Testis (tissue), 5 donors: ENCODE measurements at places on chromosomes 1 and 21. TPM values are rescaled to one million over a fixed set of nuclear protein-coding genes. Genes with fewer than 3 reads are reported as not detected.

DNA sequence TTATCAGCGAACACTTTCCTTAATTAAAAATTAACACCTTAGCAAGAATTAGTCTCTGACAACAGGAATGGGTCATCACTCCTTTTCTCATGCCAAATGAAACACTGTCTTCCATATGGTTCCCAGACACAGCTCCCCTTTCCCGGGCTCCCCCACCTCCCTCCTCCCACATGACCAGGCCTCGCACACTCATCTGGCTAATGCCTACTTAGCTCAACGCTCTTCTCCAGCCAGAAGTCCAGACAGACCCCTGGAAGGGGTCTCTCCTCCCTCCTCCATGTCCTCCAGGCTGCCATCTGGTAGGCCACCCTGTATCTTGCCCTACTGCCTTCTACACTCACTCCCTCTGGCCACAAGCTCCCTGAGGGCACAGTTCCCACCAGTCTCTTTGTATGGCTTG lies 39.9 kb downstream of the KCNC4 start:
- no peak overlapping the region for H3K4me3 ChIP-seq
- no peaks in the 10 kb centered on the region for H3K36me3 ChIP-seq
- no peak for DNase-seq
- no peaks in the 10 kb centered on the region for H3K27me3 ChIP-seq

Gene BCAS2
- 51.4 TPM for total RNA-seq

GRCh38 chr1:159932296-159933285 lies 7.3 kb upstream of the TAGLN2 start:
- DNase-seq = no peak
- H3K4me1 ChIP-seq = peaks cover 3% of the 10 kb centered on the region
- H3K36me3 ChIP-seq = no peaks in the 10 kb centered on the region
- H3K4me3 ChIP-seq = no peak overlapping the region

Gene PRRX1
- 28.5 TPM for total RNA-seq

Gene VTCN1
- 1.9 TPM for total RNA-seq

DNA sequence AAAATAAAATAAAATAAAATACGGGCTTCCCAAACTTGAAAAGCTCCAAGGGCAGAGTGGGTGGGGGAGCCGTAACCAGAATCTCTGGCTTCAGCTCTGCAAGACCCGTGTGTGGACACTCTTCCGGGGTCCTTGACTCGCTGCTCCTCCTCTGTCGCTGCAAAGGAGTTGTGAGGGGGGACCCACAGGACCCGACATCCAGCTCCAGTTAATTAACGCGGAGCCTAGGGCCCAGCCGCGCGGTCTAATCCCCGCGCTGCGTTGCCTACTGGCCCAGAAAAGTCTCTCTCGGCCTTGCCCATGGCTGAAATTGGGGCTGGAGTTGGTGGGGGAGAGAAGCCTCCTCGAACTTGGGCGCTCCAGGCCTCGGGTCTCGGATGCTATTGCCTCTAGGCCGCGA lies 1.8 kb downstream of the LMX1A start:
- no peak overlapping the region for H3K27ac ChIP-seq
- H3K27me3 ChIP-seq = no peaks in the 10 kb centered on the region
- H3K36me3 ChIP-seq = no peaks in the 10 kb centered on the region
- no peak for DNase-seq

Gene SLC35F3
- total RNA-seq = 0.87 TPM

Gene NGF
- 0.63 TPM for total RNA-seq

DNA sequence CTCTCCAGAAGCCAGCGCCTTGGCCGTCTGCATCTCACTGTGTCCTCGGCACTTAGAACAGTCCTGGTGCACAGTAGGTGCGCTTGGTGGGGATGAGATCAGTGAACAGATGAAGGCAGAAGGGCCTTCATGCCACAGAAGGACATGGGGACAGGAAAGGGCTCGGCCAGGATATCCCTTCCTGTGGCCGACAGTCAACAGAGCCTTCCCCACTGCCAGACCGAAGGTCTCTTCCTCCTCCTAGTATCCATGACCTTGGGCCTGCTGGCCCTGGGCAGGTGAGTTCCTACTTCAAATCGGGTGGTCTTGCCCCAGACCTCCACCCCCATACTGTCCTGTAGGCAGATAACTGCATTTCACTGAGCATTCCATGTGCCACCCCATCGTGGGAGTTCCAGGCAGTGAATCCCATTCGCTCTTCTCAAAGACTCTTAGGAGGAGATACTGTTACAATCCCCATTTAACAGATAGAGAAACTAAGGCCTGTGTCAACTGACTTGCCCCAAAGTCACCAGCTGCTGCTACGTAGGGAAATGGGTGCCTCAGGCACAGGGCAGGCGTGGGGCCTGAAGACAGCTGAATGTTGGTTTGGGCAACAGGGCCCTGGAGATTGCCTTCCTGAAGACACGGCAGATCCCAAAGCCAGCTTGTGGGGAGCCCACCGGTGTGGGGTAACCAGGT lies 3.5 kb downstream of the PLEKHG5 start:
- H3K4me3 ChIP-seq = no peak overlapping the region
- DNase-seq = no peak
- no peak overlapping the region for H3K27ac ChIP-seq
- H3K36me3 ChIP-seq = no peaks in the 10 kb centered on the region
- no peaks in the 10 kb centered on the region for H3K27me3 ChIP-seq

GRCh38 chr1:28035420-28035819 lies 53.0 kb downstream of the EYA3 start:
- no peak for DNase-seq
- no peak overlapping the region for H3K27ac ChIP-seq
- no peaks in the 10 kb centered on the region for H3K27me3 ChIP-seq
- peaks cover 7% of the 10 kb centered on the region for H3K4me1 ChIP-seq
- H3K4me3 ChIP-seq = no peak overlapping the region
- no peaks in the 10 kb centered on the region for H3K36me3 ChIP-seq

GRCh38 chr1:21770201-21770600 lies 12.7 kb downstream of the USP48 start:
- peaks cover 9% of the 10 kb centered on the region for H3K4me1 ChIP-seq
- H3K27me3 ChIP-seq = no peaks in the 10 kb centered on the region
- no peak for DNase-seq
- H3K4me3 ChIP-seq = no peak overlapping the region

- no peak overlapping the region for H3K27ac ChIP-seq
- no peak overlapping the region for H3K4me3 ChIP-seq
- H3K27me3 ChIP-seq = no peaks in the 10 kb centered on the region
Measured at GRCh38 chr1:46211051-46211450, 7.9 kb downstream of the LURAP1 start.

Gene HTR6
- total RNA-seq = 0.68 TPM

DNA sequence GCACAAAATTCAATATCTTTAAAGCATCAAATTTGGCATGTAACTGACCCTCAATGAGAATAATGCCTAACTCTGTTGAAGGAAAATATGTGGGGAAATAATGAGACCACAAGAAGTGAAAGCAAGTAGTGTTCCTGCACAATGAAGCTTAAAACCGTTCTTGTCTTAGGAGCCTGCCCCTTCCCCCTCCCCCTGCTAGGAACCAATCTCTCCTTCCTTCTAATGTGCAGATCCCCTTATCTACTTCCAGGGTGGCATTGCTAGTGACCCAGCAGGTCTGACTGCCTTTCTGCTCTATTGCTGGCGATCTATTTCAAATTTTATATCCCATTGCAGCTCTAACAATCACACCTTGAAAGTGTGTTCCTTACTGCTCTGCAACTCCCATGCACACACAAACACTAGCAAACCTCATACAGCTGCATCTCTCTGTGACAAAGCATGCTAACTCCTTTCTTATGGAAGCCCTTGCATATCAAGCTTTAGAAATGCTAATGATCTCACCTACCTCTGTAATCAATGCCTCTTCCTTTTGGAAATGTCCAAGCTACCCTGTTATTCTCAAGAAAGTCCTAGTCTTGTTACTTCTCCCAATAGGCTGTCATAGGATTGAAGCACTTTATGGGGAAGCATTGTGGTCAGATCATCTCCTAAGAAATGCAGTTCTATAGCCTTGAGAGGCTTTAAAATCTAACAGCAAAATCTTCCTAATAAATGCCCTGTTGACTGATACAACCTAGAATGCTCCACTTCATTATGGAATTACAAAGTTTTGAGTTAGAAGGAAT lies 26.5 kb downstream of the BCL9 start:
- no peak overlapping the region for H3K4me3 ChIP-seq
- H3K4me1 ChIP-seq = no peaks in the 10 kb centered on the region
- H3K36me3 ChIP-seq = no peaks in the 10 kb centered on the region
- DNase-seq = no peak

- H3K4me1 ChIP-seq = peaks cover 13% of the 10 kb centered on the region
- peak overlapping the region; percentile 66 for H3K27ac ChIP-seq
- H3K36me3 ChIP-seq = no peaks in the 10 kb centered on the region
- H3K4me3 ChIP-seq = peak overlapping the region; percentile 55
- no peaks in the 10 kb centered on the region for H3K27me3 ChIP-seq
- DNase-seq = no peak
Measured at GRCh38 chr1:36320767-36321118, 2.7 kb downstream of the EVA1B start.

Gene DIRAS3
- 2.0 TPM for total RNA-seq

Gene CXADR
- 65.4 TPM for total RNA-seq

GRCh38 chr21:39867198-39867650 lies at the start of gene PCP4:
TSS of gene PCP4 (plus strand) at chr21:39867438. CDS start at chr21:39867502, 64 bp downstream.
- no peak within 1 kb of the TSS for H3K4me3 ChIP-seq
- no peaks in the 10 kb centered on the region for H3K4me1 ChIP-seq
- DNase-seq = peak; percentile 82
- no peaks in the 10 kb centered on the region for H3K36me3 ChIP-seq
- H3K27me3 ChIP-seq = no peaks in the 10 kb centered on the region
- H3K27ac ChIP-seq = no peak within 1 kb of the TSS

DNA sequence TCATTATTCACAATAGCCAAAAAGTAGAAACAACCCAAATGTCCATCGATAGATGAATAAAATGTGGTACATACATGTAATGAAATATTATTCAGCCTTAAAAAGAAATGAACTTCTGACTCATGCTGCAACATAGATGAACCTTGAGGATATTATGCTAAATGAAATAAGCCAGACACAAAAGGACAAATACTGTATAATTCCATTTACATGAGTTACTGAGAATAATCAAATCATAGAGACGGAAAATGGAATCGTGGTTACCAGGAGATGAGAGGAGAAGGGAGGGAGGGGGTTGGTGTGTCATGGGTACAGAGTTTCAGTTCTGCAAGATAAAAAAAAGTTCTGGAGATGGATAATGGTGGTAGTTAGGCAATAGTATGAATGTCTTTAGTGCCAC lies 184.1 kb downstream of the PSMG1 start:
- peaks cover 6% of the 10 kb centered on the region for H3K4me1 ChIP-seq
- no peak overlapping the region for H3K27ac ChIP-seq
- no peaks in the 10 kb centered on the region for H3K36me3 ChIP-seq
- H3K4me3 ChIP-seq = no peak overlapping the region
- H3K27me3 ChIP-seq = no peaks in the 10 kb centered on the region

- H3K4me1 ChIP-seq = peaks cover 4% of the 10 kb centered on the region
- DNase-seq = no peak
- H3K36me3 ChIP-seq = no peaks in the 10 kb centered on the region
- H3K27me3 ChIP-seq = no peaks in the 10 kb centered on the region
- no peak overlapping the region for H3K4me3 ChIP-seq
- no peak overlapping the region for H3K27ac ChIP-seq
Measured at GRCh38 chr1:225849925-225850324, 32.3 kb downstream of the TMEM63A start.

DNA sequence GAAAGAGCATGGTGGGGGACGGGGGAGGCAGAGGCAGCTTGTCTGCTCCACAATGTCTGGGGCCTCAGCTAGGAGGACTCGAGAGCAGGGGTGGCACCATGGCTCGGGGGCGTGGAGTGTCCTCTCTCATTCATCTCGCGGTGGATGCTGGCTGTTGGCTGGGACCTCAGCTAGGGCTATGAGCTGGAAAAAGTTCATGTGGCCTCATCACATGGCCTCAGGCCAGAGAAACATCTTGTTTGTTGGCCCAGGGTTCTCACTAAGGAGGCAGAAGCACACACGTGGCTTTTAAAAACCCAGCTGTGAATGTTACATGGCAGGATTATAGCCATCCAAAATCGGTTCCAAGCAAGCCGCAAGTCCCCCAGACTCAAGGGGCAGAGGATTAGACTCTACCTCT lies 6.2 kb upstream of the CENPS start:
- H3K36me3 ChIP-seq = no peaks in the 10 kb centered on the region
- H3K4me3 ChIP-seq = no peak overlapping the region
- no peak overlapping the region for H3K27ac ChIP-seq

DNA sequence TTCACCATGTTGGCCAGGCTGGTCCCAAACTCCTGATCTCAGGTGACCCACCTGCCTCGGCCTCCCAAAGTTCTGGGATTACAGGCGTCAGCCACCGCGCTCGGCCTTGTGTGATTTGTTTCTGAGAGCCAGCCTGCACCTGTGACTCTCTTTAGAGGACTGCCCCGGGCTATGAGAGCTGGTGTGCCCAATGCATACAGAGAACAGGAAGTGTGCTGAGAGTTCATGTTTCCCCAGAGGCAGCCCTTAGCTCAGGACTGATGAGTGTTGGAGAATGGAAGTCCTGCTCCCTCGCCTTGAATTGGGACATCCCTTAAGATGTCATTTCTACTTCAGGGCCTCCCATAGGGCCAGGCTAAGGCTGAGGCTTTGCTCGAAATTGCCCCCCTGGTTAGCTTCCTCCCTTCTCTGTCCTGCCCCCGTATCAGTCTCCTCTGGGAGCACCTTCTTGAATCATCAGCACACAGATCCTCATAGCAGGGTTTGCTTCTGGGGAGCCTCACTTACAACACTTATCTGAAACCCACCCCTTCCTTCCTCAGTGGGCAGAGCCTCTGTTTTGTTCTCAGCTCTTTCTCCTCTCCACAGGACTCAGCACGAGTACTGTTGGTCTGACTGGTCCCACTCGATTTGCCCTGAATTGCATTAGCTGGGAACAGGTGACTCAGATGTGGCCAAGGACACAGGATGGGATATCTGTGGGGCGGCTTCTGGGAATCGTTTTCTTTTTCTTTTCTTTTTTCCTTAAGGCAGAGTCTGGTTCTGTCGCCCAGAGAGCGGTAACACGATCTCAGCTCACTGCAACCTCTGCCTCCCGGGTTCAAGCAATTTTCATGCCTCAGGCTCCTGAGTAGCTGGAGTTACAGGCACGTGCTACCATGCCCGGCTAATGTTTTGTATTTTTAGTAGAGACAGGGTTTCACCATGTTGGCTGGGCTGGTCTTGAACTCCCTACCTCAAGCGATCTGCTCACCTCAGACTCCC lies 80.1 kb downstream of the UBIAD1 start:
- no peaks in the 10 kb centered on the region for H3K27me3 ChIP-seq
- H3K36me3 ChIP-seq = no peaks in the 10 kb centered on the region
- H3K27ac ChIP-seq = no peak overlapping the region

GRCh38 chr1:177873238-177873637 lies 96.6 kb downstream of the SEC16B start:
- H3K27me3 ChIP-seq = no peaks in the 10 kb centered on the region
- no peak overlapping the region for H3K4me3 ChIP-seq
- H3K4me1 ChIP-seq = no peaks in the 10 kb centered on the region
- H3K27ac ChIP-seq = no peak overlapping the region
- H3K36me3 ChIP-seq = no peaks in the 10 kb centered on the region

Gene ADAMTSL4
- total RNA-seq = 8.9 TPM

GRCh38 chr1:7409278-7409677 lies 361.8 kb upstream of the VAMP3 start:
- no peak overlapping the region for H3K27ac ChIP-seq
- H3K4me3 ChIP-seq = no peak overlapping the region
- DNase-seq = peak; percentile 3
- H3K36me3 ChIP-seq = no peaks in the 10 kb centered on the region
- H3K27me3 ChIP-seq = no peaks in the 10 kb centered on the region

GRCh38 chr1:175232335-175232734 lies 39.8 kb upstream of the KIAA0040 start:
- no peak for DNase-seq
- H3K36me3 ChIP-seq = no peaks in the 10 kb centered on the region
- H3K4me3 ChIP-seq = no peak overlapping the region
- H3K4me1 ChIP-seq = no peaks in the 10 kb centered on the region
- no peaks in the 10 kb centered on the region for H3K27me3 ChIP-seq

Gene SH3BGR
- 16.7 TPM for total RNA-seq
